HT-29 (cell line): ENCODE measurements at places on chromosomes 11 and 22.

- no peak for DNase-seq
These were observed 4.6 kb downstream of the B4GALNT4 start for GRCh38 chr11:373716-374551.

- peak; percentile 98 for DNase-seq
These were observed at the start of gene TIGD3 for GRCh38 chr11:65354265-65355012. TSS of gene TIGD3 (plus strand) at chr11:65354751. CDS start at chr11:65355809, 1,058 bp downstream.

DNA sequence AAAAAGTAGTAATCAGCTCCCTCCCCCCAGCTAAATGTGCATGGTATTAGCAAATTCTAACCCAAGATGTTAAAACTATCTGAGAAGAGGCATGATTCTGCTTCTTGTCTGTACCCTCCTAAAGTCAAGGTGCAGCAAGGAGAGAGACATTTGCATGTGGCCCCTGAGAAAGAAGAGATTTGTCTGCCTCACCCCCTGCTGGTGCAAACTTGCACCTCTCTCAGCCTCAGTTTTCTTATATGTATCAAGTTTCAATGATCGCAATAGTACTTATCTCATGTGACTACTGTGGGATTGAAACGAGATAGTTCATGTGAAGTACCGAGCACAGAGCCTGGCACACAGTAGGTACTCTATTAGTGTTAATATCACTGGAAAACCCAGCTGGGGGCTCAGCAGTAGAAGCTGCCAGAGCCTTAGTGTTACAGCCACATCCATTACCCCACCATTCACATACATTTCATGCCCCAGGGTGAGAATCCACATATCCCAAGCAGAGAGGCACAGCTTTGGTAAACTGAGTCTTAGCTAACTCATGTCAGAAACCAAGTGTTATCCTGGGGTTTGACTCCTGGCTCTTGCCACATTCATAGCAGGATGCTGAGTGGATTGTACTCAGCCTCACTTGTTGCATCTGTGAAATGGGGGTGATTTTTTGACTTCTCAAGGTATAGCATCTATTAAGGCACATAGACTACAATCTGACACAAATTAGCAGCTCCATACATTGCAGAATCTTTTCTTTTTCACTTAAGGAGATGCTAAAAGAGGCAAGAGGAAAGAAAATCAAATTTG is 24.9 kb downstream of the CD44 start:
- no peak for DNase-seq

DNA sequence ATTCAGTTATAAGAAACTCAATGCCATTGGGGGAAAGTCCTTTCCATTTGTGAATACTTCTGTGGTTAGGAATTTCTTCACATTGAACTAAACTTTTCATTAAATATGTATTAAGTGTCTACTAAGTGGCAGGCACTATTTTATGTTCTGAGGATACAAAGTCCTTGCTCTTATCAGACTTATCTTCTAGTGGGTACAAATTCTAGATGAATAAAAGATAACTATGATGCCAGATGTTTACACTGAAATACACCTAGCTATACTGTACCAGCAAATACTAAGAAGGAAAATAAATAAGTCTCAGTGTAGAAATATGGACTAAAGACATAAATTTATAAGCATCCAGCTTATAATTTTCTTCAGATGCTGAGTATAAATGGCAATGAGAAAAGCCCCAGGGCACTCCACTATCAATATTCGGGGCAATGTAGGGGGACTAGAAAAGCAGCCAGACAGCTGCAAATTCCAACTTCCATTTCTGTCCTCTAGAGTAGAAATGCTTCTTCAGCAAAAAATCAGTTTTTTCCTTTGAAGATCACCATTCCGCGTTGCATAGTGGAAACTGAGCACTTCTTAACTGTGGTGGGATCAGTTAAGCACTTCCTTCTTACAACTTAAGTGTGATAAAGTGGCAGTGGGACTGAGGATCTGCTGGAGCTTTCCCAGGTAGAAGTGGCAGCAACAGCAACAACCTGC is 11.8 kb upstream of the BIRC3 start:
- DNase-seq: no peak

GRCh38 chr11:6418557-6419008 is 311 bp downstream of the APBB1 start:
- no peak for DNase-seq

- DNase-seq: no peak
These were observed 61.8 kb downstream of the UBASH3B start for GRCh38 chr11:122717264-122717867.

DNA sequence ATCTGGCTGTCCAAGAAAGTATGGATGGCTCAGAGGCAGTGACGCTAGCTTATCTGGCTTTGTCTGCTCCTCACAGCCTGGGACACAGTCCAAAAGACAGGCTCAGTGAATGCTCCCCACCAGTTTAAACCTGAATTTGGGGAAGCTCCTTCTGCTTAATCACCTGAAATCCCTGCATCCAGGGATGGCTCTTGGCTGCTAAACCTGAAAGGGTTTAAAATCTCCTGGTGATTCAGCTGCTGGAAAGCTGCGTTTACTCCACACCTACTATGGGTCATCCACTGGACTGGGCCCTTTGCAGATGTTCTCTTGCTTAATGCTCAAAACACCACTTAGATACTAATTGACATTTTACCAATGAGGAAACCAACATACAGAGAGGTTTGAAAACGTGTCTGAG is 302.0 kb upstream of the NARS2 start:
- DNase-seq: no peak

DNA sequence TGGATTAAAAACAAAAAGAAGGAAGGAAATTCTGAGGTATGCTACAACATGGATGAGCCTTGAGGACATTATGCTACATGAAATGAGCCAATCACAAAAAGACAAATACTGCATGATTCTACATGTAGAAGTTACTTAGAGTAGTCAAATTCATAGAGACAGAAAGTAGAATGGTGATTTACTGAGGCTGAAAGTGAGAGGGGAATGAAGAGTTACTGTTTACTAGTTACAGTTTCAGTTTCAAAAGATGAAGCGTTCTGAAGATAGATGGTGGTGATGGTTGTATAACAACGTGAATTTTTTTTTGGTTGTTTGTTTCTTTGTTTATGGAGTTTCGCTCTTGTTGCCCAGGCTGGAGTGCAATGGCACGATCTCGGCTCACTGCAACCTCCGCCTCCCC is 9.5 kb downstream of the OR5P2 start:
- DNase-seq: no peak

- DNase-seq: no peak
These were observed 689 bp upstream of the SART1 start for GRCh38 chr11:65960824-65961266.

GRCh38 chr11:96342014-96342960 is 708 bp downstream of the MAML2 start:
- peak; percentile 79 for DNase-seq

GRCh38 chr11:46489656-46490560 is 98.3 kb upstream of the CHRM4 start:
- peak; percentile 82 for DNase-seq

DNA sequence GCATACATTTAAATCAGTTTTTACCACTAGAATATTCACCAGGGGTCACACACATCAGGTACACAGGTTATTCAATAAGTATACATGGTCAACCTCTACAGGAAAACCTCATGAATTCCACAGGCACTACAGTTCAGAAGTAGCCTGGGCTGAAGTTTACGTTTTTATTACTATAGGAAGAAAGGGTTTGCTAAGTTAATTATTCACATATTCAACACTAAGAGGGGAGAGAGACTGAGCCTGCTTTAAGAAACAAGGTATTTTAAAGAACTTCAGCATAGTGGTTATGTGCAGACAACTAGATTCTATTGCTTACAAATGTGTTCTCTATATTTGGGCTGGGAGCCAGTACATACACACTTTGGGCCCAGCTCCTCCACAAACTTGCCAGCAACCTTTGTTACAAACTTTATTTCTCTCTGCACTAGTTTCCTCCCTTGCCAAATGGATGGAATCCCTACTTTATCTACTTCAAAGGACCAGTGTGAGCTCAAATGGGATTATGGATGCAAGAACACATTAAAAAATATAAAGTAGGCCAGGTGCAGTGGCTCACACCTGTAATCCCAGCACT is 31.9 kb downstream of the IL18BP start:
- no peak for DNase-seq

DNA sequence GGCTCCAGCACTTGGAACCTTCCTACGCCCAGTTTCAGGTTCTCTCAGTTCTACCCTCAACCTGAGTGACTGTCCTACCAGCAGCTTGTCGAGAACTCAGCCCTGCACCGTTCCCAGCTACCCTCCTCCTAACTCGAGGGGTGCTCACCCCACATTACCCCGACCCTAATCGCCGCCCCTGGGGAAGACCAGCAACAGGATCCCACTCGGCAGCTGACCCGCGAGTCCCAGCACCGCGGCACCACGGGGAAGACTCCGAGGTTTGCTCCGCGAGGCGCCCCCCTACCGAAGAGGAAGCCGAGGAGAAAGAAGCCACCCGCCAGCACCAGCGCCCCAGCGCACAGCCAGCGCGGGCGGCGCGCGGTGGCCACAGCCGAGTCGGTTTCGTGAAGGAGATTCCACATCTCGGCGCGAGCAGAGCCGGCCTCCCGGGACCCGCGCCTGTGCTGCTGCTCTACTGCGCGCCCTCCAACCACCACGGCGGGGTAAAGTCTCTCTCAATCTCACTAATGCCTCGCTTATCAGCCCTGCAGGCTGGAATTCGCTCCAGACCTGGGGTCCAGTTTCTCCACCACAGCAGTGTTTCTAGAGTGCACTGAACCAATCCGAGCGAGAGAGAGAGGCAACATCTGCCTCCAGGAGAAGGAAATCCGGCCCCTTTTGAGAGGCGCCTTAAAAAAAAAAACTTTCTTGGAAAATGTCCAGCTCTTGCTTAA is at the start of gene FOLH1:
Gene FOLH1, minus strand, starts transcription at position 597 of the 716 bp plus-strand sequence. Its CDS starts 193 bp downstream, at position 404.
- DNase-seq: no peak

GRCh38 chr22:33025675-33026074 is 32.5 kb downstream of the SYN3 start:
- no peak for DNase-seq

DNA sequence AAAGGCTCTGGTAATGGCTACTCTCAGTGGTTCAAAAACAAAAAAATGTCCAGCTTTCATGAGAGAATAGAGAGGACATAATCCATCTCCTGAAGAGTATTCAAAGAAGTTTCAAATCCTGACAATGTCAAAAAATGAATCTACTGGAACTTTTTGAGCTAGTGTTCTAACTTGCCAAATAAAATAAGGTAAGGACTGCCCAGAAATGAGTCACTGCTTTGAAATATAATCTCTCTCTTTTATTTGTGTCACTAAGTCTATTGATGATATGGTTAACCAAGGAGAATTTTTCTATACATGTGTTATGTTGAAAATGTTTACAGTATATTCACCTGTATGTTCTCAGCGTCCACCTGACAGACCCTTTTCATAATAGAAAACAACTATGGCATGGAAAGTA is 3.4 kb downstream of the GUCY1A2 start:
- no peak for DNase-seq

DNA sequence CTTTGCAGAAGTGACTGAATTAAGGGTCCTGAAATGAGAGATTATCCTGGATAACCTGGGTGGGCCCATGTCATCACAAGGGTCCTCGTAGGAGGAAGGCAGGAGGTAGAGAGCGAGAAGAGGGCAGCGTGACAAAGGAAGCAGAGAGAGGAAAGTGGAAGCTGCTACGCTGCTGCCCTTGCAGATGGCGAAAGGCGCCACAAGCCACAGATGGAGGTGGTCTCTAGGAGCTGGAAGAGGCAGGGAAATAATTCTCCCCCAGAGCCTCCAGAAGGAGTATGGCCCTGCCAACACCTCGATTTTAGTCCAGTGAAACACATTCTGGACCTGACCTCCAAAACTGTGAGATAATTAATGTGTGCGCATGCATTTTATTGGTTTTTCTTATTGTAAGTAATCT is 13.4 kb downstream of the TMEM184B start:
- no peak for DNase-seq

- DNase-seq: peak; percentile 50
These were observed 28.1 kb downstream of the CAPN1 start for GRCh38 chr11:65209711-65210360.

GRCh38 chr11:94583866-94584500 is 16.8 kb downstream of the PIWIL4 start:
- no peak for DNase-seq

- peak; percentile 43 for DNase-seq
These were observed 14.3 kb downstream of the LRRC75B start for GRCh38 chr22:24578355-24579257.

DNA sequence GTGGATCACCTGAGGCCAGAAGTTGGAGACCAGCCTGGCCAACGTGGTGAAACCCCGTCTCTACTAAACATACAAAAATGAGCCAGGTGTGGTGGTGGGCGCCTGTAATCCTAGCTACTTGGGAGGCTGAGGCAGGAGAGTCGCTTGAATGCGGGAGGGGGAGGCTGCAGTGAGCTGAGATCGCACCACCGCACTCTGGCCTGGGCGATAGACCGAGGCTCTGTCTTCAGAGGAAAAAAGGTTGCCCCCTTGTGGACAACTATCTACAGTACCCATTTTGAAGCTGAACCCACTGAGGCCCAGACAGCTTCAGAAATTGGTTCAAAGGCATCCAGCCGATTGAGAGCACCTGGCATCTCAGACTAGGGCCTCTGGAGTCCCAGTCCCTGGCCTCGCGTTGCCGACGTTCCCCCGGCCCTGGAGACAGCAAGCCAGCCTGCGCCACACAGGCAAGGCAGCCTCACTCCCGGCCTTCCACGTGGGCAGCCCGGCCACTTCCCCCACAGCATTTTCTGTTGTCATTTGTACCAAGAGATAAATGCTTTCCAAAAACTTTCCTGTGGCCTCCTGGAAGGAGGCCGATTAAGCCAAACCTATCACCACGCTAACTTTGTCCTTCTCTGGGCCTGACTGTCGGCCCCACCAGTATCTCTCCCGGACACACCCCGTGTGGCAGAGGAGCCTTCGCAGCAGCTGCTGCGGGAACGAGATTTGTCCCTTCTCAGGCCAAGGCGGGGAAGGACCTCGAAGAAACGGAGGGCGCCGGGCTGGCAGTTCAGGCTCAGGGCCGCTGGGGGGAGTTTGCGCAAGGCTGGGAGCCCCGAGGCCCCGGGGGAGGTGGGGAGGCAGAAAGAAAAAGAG is 82.8 kb downstream of the FLI1 start:
- no peak for DNase-seq

DNA sequence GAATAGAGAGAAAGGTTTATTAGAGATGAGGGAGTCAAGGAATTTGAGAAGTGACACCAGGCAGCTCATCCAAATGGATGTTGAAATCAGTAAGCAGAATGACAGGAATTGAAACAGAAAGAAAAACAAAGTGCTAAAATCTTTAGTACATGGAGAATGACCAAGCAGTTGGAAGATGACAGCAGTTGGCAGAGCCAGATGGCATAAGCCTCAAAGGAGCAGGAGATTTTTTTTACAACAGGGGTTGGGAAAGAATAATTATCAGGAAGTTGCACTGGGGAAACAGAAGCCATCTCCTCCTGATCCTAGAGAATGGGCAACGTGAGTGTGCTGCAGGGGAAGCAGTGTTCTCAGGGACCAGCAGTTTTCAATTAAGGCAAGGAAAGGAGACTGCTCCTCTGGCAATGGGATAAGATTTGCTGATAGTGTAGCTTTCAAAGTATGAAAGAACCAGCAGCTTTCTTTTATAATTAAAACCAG is 28.9 kb downstream of the RAB39A start:
- DNase-seq: no peak

GRCh38 chr11:114302663-114303062 is 6.5 kb downstream of the NNMT start:
- DNase-seq: no peak

- DNase-seq: no peak
These were observed 13.1 kb downstream of the KCNJ5 start for GRCh38 chr11:128904303-128904655.
